Natural killer cell (primary cell): ENCODE measurements at places on chromosomes 2 and 18. TPM values are rescaled to one million over a fixed set of nuclear protein-coding genes. Genes with fewer than 3 reads are reported as not detected.

GRCh38 chr2:157184161-157184895 is 73.2 kb upstream of the GALNT5 start:
- DNase-seq: no peak

DNA sequence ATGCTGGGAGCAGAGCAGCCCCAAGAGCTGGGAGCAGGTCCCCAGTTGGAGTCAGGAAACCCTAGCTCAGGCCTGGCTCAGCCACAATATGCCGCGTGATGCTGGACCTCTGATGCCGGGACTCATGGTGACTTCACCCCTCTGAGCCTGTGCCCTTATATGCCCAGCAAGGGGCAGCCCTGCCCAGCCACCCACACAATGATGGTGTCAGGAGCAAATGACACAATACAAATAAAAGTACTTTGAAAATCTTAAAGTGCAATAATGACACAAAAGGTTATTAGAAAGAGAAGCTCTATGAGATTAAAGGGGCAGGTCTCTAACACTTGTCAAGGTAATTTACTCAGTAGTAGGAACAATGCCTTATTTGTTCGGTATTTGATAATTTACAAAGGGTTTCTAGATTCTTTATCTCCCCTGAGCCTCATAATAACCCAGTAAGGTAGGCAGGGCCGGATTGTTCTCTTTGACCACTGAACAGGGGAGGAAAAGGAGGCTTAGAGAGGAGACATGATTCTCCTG is 18.3 kb upstream of the KIF3C start:
- DNase-seq: no peak

GRCh38 chr18:31369478-31369877 is 7.1 kb upstream of the DSG4 start:
- no peak for DNase-seq

- no peak for DNase-seq
These were observed 109.7 kb downstream of the CD8B2 start for GRCh38 chr2:106596844-106597243.

GRCh38 chr18:46167971-46168370 is 63.8 kb downstream of the HAUS1 start:
- no peak for DNase-seq

DNA sequence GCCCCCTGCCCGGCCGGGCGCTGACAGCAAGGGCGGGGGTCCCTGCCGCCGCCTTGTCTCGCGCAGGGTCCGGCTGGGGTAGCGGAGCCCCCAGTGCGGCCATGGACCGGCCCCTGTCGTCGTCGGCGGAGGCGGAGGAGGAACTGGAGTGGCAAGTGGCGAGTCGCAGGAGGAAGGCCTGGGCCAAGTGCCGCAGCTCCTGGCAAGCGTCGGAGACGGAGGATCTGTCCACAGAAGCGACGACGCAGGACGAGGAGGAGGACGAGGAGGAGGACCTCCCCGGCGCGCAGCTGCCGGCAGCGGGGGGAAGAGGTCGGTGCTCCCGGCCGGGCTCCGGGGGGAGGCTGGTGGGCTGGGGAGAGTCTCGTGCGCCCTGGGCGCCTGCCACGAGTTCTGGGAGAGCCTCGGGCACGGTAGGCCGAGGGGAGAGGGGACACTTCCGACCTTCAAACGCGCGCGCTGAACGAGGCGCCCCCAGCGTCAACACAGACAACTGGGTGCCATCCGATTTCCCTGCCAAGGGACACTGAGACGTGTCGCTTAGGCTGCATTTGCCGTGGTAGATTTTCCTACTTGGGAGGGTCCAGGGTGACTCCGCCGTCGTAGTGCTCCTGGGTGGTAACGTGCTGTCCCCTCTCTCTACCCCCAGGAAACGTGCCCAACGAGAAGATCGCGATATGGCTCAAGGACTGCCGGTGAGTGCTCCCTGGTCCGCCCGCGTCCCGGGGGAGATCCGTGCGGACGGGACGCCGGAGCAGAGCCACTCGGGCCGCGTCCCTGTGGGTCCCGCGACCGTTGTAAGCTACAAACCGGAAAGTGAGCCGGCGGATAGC is 652 bp downstream of the ITPRID2 start:
- peak; percentile 50 for DNase-seq

GRCh38 chr2:74104839-74105238 is 42.9 kb downstream of the BOLA3 start:
- no peak for DNase-seq

GRCh38 chr2:172437419-172438341 is 10.3 kb downstream of the ITGA6 start:
- DNase-seq: peak; percentile 54

ANKRD53 gene
- 2.5 TPM for total RNA-seq

DNA sequence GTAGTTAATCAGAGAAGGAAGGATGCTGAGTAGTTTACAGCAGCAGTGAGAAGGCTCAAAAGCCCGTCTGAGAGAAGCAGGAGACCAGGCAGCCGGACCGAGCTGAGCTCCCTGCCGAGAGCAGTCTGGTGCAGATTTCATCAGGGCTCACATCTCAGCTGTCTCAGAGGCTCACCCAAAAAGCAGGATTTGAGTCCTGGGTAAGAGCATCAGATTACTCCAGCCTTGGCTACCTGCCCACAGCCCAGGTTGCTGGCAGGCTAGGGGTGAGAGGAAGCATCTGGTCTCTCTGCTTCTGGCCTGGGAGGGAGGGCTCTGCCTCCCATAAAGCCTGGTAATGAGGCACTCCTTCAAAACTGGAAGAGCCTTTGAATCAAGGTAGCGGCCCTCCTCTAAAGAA is 140.5 kb downstream of the ST6GAL2 start:
- no peak for DNase-seq

- DNase-seq: no peak
These were observed 115.7 kb upstream of the MSTN start for GRCh38 chr2:190178066-190178722.

DNA sequence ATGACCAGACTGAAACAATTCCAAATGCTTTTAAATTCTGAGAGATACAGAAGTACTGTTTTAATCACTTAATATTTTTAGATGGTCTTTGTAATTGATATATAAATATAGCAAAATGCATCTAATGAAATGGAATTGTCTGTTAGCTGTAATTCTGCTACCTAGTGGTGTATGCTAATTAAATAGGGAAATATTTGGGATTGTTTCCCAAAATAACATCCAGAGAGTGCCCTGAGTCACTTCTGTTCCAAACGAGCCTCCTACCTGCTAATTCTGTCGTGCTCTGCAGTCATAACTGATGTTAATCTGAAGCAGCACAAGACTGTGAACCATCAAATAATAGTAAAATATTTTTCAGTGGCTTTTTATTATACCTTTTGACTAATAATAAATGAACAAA is 71.4 kb upstream of the NOSTRIN start:
- no peak for DNase-seq

- DNase-seq: no peak
These were observed 25.4 kb downstream of the UBE2E3 start for GRCh38 chr2:181005809-181006208.

IL1RL2 gene
- total RNA-seq: not detected

CNGA3 gene
- total RNA-seq: not detected

ZBTB7C gene
- 0.07 TPM for total RNA-seq

GRCh38 chr2:232521959-232522622 is 1.9 kb downstream of the PRSS56 start:
- peak; percentile 71 for DNase-seq

DNA sequence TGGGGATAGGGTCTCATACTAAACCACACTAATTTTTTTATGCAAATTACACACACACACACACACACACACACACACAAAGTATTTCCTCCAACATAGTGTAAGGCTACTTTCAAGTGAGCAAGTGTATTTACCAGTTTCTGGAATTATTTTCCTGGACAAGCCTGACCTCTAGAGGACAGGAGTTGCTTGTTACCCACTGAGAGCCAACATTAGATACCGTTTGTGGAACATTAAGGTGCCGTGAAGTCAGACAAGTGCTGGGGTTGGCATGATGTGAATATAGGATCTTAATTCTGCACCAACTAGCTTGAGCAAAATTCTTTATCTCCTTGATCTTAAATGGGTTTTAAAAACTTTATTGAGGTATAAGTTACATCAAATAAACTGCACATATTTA is 39.3 kb upstream of the SERPINB2 start:
- DNase-seq: no peak
